Hair follicle dermal papilla cell (primary cell): ENCODE measurements at places on chromosomes 6 and 20. TPM values are rescaled to one million over a fixed set of nuclear protein-coding genes. Genes with fewer than 3 reads are reported as not detected.

TNNC2 gene
- total RNA-seq = not detected in 2 replicates

HLA-DMB gene
- total RNA-seq = 0.49 and 0.65 TPM in 2 replicates

PPP1R14C gene
- total RNA-seq = 0.16 TPM in 1 of 2 replicates, not detected in the other

LHFPL5 gene
- total RNA-seq = not detected in 2 replicates

BCAS1 gene
- total RNA-seq = 0.16 and 0.49 TPM in 2 replicates

OGFR gene
- 50.6 and 54.5 TPM in 2 replicates for total RNA-seq

CLPSL1 gene
- total RNA-seq = not detected in 2 replicates

VWA7 gene
- under 0.01 and 0.97 TPM in 2 replicates for total RNA-seq

RNF182 gene
- 15.4 and 16.5 TPM in 2 replicates for total RNA-seq

PHACTR3 gene
- 5.2 and 9.4 TPM in 2 replicates for total RNA-seq

TTLL9 gene
- total RNA-seq = not detected in 2 replicates

C20orf204 gene
- total RNA-seq = 1.7 and 2.6 TPM in 2 replicates

SLC22A3 gene
- 0.12 and 0.16 TPM in 2 replicates for total RNA-seq

HLA-DOA gene
- 0.49 and 0.65 TPM in 2 replicates for total RNA-seq

COL20A1 gene
- total RNA-seq = not detected in 2 replicates

C6orf58 gene
- not detected in 2 replicates for total RNA-seq

MICA gene
- 25.7 and 27.1 TPM in 2 replicates for total RNA-seq

SIM1 gene
- 10.7 and 11.8 TPM in 2 replicates for total RNA-seq

SFTA2 gene
- total RNA-seq = not detected in 2 replicates

FOXF2 gene
- total RNA-seq = 0.24 and 0.81 TPM in 2 replicates

PAK5 gene
- total RNA-seq = under 0.01 TPM in 1 of 2 replicates, not detected in the other

TCF15 gene
- total RNA-seq = not detected in 2 replicates

CRYBG1 gene
- total RNA-seq = 40.4 and 55.9 TPM in 2 replicates

NINL gene
- 10.6 and 16.4 TPM in 2 replicates for total RNA-seq

ABHD16B gene
- total RNA-seq = not detected in 2 replicates

CAGE1 gene
- under 0.01 TPM in 1 of 2 replicates, not detected in the other for total RNA-seq

MAP3K5 gene
- total RNA-seq = 12.1 and 17.2 TPM in 2 replicates

MYL9 gene
- total RNA-seq = 111 and 160 TPM in 2 replicates

CGA gene
- total RNA-seq = not detected in 2 replicates

ECT2L gene
- total RNA-seq = not detected in 2 replicates

SYNDIG1 gene
- 1.8 and 3.2 TPM in 2 replicates for total RNA-seq

LY6G6F gene
- total RNA-seq = not detected in 2 replicates

OTOR gene
- total RNA-seq = not detected in 2 replicates

DNMT3B gene
- total RNA-seq = 1.7 and 1.8 TPM in 2 replicates

GGTLC1 gene
- not detected in 2 replicates for total RNA-seq

MUCL3 gene
- not detected in 2 replicates for total RNA-seq

TRIM40 gene
- not detected in 2 replicates for total RNA-seq

MCHR2 gene
- total RNA-seq = not detected in 2 replicates
